GM23338 (cell line): ENCODE measurements at places on chromosomes 16 and 17. TPM values are rescaled to one million over a fixed set of nuclear protein-coding genes. Genes with fewer than 3 reads are reported as not detected.

The IGFALS gene
- not detected in 2 replicates for total RNA-seq

The INCA1 gene
- 2.1 TPM in 1 of 2 replicates, not detected in the other for total RNA-seq

The SLC6A4 gene
- 0.12 and 0.14 TPM in 2 replicates for total RNA-seq

The NPIPA7 gene
- 7.3 and 11.7 TPM in 2 replicates for total RNA-seq

The SPNS2 gene
- 0.78 and 2.3 TPM in 2 replicates for total RNA-seq

The WFDC1 gene
- total RNA-seq: 0.43 and 0.76 TPM in 2 replicates
